ENCODE measurements at places on chromosomes 2 and 18. TPM values are rescaled to one million over a fixed set of nuclear protein-coding genes. Genes with fewer than 3 reads are reported as not detected.

The IL36G gene
- not detected for total RNA-seq

The AMMECR1L gene
- total RNA-seq: 10.9 TPM

The CCDC74B gene
- 1.8 TPM for total RNA-seq

The ALLC gene
- total RNA-seq: not detected

The CXCR1 gene
- not detected for total RNA-seq

The GKN1 gene
- not detected for total RNA-seq

The SFXN5 gene
- total RNA-seq: 8.4 TPM

The HOXD13 gene
- total RNA-seq: not detected

The NGEF gene
- total RNA-seq: 0.53 TPM

The OSBPL1A gene
- total RNA-seq: 19.3 TPM

The CFAP65 gene
- not detected for total RNA-seq

The NDUFS1 gene
- 103 TPM for total RNA-seq

The CIDEA gene
- total RNA-seq: 8.2 TPM

Measured in mammary microvascular endothelial cell (primary cell).